ENCODE measurements at places on chromosomes 2 and 18.

GRCh38 chr2:883260-883802 lies 67.3 kb upstream of the SNTG2 start:
- no peak for DNase-seq

DNA sequence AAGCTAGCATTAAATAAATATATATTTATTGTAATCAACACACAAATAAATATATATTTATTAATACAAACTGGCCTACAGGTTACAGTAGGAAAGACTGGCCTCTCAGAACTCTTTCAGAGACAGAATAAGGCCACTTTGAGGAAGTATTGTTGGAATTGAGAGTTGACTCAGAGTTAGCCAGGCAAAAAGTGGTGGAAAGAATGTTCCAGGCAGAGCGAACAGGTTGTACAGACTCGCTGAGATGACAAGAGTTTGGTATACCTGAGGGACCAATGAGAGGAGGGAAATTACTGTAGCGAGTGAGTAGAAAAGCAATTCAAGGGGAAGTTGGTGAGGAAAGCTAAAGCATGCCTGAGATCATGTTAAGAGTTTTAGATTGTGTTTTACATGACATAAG lies 19.0 kb upstream of the XDH start:
- no peak for DNase-seq

DNA sequence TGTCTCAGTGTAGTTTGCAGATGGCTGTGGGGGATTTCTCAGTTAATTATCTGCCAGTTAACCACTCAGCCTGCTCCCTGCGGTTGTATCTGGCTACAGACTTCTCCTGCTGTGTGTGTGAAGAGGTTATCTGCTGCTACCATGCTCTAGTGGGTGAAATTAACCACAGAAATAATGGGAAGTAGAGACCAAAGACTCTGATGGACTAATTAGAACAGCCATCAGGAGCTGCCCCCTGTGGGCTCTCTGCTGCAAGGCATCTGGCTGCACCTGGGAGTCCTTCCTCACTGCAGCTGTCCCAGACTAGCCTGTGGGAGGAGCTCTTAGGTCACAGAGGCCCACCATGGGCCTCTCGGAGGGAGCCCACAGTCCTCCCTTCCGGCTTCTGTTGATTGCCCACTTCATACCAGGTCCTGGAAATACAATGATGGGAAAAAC lies 66.6 kb downstream of the CTIF start:
- DNase-seq, result no peak

DNA sequence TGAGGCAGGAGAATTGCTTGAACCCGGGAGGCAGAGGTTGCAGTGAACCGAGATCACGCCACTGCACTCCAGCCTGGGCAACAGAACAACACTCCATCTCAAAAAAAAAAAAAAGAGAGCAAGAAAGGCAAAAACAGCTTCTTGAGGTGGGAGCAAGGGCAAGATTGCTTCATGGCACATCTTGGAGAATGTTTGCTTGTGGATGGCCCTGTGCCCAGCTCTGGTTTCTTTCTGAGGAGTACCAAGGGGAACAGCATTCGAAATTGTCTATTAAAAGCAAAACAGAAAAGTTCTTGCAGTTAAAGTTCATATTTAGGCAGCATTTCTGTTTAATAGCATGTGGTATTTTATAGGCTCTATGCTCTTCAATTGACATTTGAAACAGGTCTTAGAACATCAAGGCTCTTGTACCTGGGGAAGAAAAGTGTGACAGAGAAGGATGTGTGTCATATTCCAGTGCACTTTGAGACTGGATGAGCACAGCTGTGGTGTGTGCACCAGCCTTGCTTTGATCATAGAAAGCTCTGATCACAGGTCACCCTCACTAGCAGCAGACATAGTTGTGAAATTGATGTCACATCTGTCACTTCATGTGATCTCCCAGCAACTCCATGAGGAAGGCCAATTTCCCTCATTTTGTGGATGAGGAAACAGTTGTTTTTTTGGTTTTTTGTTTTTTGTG lies 154.3 kb downstream of the UXS1 start:
- peak; percentile 17 for DNase-seq

- DNase-seq, result no peak
Observed at GRCh38 chr18:22558945-22559385, 141.2 kb upstream of the CTAGE1 start.

Measured in globus pallidus (tissue), 1 donor.